Smooth muscle cell of the brain vasculature (primary cell): ENCODE measurements at places on chromosomes 3 and 15.

GRCh38 chr3:40523781-40524180 is 979 bp upstream of the ZNF621 start:
- no peak for DNase-seq

DNA sequence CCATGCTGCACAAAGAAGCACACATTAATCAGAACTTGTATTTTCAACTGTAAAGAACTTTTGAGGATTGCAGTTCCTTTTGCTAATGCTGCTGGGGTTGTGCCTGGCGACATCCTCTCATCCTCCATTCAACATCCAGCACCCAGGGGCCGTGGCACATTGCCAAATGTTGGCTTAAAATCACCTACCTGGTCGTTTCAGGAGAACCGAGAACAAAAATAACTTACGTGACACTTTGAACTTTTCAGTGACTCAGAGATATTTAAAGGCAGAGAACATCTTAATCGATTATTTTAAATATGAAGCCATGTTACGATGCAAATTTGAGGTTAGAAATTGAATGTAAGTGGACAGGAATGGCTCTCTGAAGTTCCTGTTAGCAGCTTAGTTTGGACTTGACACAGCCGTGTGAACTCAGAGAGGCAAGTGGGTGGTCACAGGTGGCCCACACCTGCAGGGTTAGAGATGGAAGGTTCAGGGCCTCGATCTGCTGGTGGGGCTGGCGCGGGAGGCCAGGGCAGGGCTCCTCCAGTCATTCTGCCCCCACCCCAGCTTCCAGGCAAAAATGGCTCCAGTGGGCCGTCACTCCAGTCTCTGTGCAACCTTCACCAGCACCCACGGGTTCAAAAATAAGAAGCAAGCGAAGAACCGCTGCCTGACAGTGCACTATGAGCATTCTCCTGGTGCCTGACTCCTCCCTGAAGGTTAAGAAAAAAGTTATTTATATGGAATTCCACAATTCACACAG is 12.2 kb downstream of the LRRK1 start:
- no peak for DNase-seq

GRCh38 chr3:30443756-30444673 is 162.4 kb upstream of the TGFBR2 start:
- DNase-seq, result peak; percentile 46

- DNase-seq, result no peak
These were observed 27.2 kb upstream of the ADAMTS7 start for GRCh38 chr15:78838489-78838888.

DNA sequence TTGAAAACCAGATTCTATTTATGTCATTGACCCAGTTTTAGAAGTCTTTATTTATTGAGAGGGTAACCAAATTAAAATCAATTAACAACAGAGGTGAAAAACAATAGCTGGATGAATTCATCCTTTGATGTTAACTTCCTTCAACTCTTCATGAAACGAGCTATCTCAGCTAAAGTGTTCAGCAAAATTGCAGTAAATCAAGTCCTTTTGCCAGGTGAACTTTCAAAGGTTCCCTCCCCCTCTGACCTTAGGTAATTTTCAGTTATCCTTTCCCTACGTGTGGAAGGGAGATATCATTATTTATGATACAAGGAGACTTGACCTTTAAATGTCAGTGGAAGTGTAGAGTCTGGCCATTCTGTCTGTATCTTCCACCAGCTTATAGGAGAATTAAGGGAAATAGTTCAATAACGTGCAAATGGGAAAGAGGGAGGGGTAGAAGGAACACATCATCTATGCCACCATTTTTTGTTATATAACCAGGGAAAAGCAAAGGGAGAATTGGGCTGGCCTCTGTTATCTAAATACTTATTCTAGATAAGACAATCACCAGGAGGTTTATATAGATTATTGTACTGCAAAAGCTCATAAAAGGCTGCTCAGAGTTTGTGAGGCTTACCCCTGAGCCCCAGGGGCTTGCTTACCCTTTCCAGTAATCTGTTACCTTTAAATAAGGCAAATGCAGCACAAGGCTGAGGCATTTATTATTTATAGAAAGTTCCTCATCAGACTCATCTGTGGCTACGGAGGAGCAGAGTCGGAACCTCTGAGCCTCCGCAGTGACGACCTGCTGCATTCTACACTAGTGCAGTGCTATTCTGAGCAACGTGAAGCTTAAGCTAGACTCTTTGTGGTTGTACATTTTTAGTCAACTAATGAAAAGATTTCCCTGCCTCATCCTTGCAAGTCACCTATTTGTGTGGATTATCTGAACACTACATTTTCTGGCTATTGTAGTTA is 97.7 kb upstream of the ZBED2 start:
- no peak for DNase-seq

DNA sequence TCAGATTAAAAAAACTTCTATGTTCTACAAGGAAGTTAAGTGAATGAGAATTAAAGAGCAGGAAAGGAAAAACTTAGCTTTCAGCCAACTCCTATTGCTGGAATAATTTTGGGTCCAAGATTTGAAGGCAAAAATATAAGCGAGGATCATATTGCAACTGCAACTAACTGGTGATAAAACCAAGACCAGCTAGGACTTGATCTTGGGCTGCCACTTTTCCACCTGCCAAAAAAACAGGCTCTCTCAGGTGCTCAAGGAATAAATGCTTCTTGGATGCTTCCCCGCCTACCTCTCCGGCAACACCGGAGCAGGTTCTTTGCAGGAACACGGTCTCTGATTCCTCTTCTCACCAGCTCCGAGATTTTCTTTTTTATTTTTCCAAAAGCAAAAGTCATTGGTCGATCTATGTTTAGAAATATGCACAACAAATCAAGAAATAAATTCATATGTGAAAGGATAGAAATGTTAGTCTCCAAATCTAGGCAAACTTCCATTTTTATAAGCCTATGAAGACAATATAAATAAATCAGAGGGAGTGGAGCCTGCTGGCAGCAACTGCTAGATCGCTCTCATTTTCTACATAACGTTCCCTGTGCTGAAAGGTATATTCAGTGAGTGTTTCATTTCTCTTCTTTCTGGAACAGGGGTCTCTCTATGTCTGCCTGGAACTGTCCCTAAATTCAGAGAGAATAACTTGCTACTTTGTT is 241.9 kb downstream of the NTRK3 start:
- DNase-seq, result no peak

DNA sequence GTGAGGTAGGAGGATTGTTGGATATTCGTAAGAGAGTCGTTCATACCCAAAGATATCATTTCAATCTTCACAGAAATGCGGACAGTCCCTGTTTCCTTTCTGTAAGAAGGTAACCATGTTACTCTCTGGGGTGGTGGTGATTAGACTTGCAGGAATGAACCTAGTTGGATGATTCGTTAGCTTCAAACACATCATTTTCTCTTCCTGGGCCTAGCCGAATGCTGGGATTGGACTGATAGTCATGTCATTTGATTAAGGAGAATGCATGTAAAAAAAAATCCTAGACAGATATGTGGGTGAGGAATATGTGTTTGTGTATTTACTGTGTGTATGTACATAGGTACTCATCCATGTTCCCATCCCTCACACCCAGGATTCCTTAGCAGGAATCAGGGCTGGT is 12.4 kb downstream of the SLCO3A1 start:
- no peak for DNase-seq

- DNase-seq, result no peak
These were observed 62.7 kb downstream of the SLMAP start for GRCh38 chr3:57818772-57819171.
